ENCODE measurements at places on chromosomes 16 and 17. TPM values are rescaled to one million over a fixed set of nuclear protein-coding genes. Genes with fewer than 3 reads are reported as not detected.

TNFSF13 gene
- 0.81 TPM for total RNA-seq

PRSS33 gene
- not detected for total RNA-seq

MYH8 gene
- not detected for total RNA-seq

PRM3 gene
- total RNA-seq, result not detected

ATP6V0D1 gene
- 134 TPM for total RNA-seq

XPO6 gene
- total RNA-seq, result 43.9 TPM

ABCA3 gene
- 67.6 TPM for total RNA-seq

TCAP gene
- 0.49 TPM for total RNA-seq

ZFP1 gene
- 8.2 TPM for total RNA-seq

FZD2 gene
- 0.16 TPM for total RNA-seq

HP gene
- not detected for total RNA-seq

Measured in bladder microvascular endothelial cell (primary cell).